ENCODE measurements at places on chromosomes 1 and 21. TPM values are rescaled to one million over a fixed set of nuclear protein-coding genes. Genes with fewer than 3 reads are reported as not detected.

- DNase-seq: no peak
Measured at GRCh38 chr1:211524521-211524920, 32.6 kb upstream of the RD3 start.

DNA sequence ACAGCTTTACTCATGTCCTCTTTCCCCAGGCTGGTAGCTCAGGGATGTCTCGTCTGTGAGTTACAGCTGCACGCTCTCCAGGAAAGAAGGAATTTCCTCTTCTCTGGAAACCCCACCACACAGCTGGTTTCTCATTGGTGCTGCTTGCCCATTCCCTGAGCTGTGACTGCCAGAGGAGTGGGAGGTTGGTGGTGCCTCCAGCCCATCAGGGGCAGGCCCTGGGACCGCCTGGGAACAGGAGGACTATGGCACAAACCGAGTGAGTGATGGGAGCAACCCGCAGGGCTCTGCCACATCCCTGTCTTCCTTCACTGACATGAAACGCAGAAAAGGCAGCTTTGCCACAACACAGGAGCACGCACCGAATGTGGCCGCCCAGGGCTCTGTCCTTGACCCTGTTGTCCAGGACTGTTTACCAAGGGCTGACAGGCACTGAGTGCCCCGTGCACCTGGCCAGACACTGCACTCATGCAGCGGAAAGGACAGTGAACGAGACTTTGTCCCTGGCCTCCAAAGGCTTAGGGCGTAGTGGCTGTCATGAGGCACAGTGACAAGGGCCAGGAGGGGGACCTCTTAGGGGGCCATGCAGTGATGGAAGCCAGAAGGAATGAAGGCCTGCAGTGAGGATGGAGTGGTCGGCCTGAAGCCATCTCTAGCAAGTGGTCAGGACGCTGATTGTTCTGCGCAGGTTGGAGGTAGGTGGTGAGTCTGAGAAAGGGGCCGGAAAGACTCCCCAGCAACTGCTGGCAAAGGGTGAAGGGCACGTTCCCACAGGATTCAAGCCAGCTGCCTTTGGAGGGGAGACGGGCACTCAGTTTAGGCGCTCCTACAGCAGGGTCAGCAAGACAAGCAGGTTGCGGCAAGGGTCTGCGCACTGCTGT lies 1.7 kb upstream of the CCNL2 start:
- peak; percentile 32 for DNase-seq

DNA sequence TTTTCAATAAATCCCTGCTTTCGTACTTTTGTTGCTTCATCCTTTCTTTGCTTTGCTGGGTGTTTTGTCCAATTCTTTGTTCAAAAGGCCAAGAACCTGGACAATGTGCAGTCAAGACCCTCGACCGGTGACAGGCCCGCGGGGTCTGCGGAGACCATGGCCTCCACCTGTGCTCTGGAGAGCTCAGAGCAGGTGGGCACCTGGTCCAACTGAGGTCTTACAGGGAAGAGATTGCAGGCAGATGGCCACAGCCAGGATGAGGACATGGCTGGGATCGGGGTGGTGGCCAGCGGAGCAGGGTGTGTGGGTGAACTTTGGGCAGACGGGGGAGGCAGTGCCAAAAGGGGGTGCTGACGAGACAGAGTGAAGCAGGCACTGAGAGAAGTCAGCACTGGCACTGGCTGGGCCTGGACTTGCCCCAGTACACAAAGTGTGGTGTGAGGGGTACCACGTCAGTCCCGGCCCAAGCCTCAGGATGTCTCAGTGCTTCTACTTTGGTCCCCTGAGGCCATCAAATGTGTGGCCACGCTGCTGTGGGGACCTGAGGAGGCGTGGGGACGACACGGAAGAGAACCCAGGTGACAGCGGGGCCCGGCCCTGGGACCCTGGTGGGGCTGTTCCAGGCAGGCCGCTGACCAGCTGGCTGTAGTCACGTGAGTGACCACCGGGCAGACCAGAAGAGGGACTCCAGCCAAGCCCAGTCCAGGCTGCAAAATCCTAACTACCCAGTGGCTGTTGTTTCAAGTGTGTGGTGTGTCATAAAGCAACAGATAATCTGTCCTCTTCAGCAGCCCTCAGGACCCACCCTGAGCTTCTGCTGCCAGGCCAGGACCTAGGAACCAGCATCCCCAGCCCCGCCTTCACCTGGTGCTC lies 10.4 kb upstream of the CCDC27 start:
- no peak for DNase-seq

DNA sequence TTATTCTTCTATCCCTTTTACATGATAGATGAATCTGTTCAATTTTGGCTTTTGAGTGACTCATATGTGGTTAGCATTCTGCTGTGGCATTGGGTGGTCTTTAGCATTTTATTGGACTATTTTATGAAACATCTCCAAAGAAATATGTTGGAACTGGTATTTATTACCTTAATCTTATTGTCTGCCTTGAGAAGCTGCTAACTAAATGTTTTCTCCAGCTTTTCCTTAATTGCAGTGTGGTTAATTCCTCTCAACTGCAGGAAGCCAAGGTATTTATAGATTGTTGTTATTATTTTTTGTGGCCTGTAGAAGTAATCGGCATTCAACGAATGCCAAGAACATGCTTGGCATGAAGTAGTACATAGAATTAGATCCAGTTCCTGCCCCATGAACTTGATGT lies 64.1 kb downstream of the NOS1AP start:
- no peak for DNase-seq

DNA sequence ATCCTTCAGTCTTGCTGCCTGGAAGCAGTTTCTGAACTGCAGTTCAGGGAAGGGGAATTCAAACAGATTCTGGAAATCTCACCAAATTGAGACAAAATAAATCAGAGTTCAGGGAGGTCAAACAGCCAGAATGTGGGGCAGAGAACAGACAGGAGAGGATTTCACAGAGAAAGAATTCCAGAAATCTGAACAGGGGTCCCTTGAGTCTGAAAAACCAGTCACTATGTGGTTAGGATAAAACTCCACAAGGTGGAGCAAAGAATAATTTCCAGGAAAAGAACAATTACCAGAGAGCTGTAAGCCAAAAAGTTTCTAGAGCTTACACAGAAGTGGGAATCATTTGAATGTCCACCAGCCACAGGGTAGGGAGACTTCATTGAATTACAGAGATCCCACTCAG lies 84.7 kb downstream of the URB2 start:
- DNase-seq: no peak

DNA sequence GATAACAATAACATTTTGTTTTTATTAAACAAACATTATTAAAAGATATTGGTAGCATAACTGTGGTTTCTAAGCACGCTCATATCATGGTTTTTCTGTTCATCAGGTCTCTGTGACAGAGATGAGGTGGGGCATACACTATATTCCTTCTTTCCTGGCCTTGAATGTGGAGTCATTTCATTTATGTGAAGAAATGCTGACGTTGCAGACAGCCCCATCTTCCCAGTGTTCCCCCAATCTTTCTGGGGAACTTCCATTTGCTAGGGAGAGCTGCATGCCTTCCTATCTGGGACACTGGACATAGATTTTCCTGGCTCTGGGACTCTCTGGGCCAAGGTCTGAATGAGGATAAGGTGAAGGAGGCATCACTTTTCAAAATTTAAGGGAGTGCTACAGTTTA lies 30.4 kb downstream of the PIGM start:
- DNase-seq: no peak

- no peak for DNase-seq
Measured at GRCh38 chr1:221457685-221458446, 284.0 kb downstream of the DUSP10 start.

DNA sequence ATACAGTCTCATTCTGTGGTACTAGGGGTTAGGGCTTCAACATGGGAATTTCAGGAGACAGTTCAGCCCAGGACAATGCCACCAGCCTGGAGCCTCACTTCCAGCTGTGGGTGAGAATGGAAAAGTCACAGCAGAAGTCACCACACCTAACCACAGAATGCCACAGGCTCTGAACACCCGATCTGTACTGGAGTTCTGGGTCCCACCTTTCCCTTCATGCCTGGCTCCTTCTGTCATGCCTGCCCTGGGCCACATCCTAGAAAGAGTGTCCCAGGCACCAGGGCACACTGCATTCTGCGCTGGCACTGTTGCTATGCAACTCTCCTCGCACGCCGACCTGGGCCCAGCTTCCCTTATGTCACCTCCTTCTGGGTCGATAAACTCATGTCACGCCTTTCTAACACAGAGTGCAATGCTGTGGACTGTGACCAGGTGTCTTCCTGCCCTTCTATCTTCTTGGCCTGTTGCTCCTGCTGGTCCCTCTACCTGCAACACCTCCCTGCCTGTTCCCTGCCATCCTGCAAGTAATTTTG lies 21.2 kb downstream of the RCSD1 start:
- DNase-seq: no peak

- no peak for DNase-seq
Measured at GRCh38 chr1:214425716-214426425, 125.5 kb downstream of the PTPN14 start.

GRCh38 chr1:75198761-75199160 lies 64.6 kb downstream of the LHX8 start:
- DNase-seq: no peak

Gene KCNK2
- 1.3 TPM for total RNA-seq

Gene SLC6A17
- total RNA-seq: 0.17 TPM

Gene ITGB2
- 1.4 TPM for total RNA-seq

All from H7 (cell line).